Small intestine (tissue), 16 donors: ENCODE measurements at places on chromosomes 5 and 9. TPM values are rescaled to one million over a fixed set of nuclear protein-coding genes. Genes with fewer than 3 reads are reported as not detected.

The TAF11L10 gene
- not detected for polyA plus RNA-seq

The GBGT1 gene
- polyA plus RNA-seq, result 7.6 TPM

The TMOD1 gene
- 1.1 TPM for polyA plus RNA-seq

The MUSK gene
- polyA plus RNA-seq, result 1.2 TPM

The FLT4 gene
- polyA plus RNA-seq, result 0.22 TPM

The EIF4E1B gene
- polyA plus RNA-seq, result not detected

The SPOUT1 gene
- polyA plus RNA-seq, result 22.8 TPM

The PSAT1 gene
- 1.8 TPM for polyA plus RNA-seq

The CREBRF gene
- 6.5 TPM for polyA plus RNA-seq

The CTXN3 gene
- not detected for polyA plus RNA-seq

The SHISAL2B gene
- not detected for polyA plus RNA-seq

The IFNB1 gene
- not detected for polyA plus RNA-seq

The PCDHA9 gene
- 0.06 TPM for polyA plus RNA-seq
